ENCODE measurements at places on chromosomes 7 and 10.

- no peak for DNase-seq
Observed at GRCh38 chr7:16951483-16952080, 69.8 kb upstream of the AGR3 start.

DNA sequence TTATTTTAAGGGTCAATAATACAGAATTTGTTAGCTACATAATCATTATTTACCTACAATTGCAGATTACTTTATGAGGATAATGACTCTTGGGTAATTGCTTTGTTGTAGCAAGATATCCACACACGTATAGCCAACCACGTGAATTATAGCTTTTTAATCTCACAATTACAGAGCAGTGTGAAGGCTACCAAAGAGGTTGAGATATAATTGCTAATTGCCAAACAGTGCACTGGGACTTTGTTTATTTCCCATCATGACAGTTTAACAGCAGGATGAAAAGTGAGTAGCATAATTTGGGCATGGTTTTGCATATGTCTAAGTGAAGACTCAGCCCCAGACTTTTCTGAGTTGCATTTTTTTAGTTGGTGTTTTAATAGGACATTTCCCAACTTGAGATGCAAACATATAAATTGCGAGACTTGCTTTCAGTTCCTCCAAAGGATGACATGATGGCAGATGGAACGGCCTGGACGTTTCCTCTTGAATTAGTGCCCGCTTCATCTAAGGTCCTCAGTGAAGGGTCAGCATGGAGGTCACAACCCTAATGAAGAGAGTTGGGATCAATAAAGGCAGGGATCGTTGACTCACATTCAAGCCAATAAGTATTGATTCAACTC is 180.7 kb upstream of the GPR26 start:
- no peak for DNase-seq

GRCh38 chr7:23353172-23353571 is 54.0 kb downstream of the MALSU1 start:
- no peak for DNase-seq

- no peak for DNase-seq
Observed at GRCh38 chr7:127189074-127189473, 63.7 kb downstream of the GRM8 start.

DNA sequence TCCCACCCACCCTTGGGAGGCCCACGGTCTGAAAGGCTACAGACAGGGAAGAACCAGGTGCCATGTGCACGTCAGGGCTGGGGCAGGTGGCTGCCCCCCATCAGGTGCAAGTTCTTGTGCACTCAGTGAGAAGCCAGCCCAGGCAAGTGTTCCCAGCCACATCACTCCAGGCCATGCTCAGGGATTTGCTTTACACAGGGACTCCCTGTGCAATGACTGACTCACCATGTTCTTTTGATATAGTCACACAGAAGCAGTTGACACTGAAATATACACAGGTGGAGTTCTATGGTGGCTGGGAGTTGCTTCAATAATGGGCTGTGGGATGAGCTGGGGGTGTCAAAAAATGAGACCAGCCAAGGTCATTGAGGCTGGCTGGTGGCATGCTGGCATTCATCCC is 8.0 kb upstream of the CHST15 start:
- DNase-seq = no peak

GRCh38 chr10:70162892-70163201 is 7.5 kb downstream of the SAR1A start:
- no peak for DNase-seq
